ENCODE measurements at places on chromosomes 3 and 15. TPM values are rescaled to one million over a fixed set of nuclear protein-coding genes. Genes with fewer than 3 reads are reported as not detected.

- DNase-seq, result no peak
These were observed 124.6 kb downstream of the AKAP13 start for GRCh38 chr15:85504749-85505676.

DNA sequence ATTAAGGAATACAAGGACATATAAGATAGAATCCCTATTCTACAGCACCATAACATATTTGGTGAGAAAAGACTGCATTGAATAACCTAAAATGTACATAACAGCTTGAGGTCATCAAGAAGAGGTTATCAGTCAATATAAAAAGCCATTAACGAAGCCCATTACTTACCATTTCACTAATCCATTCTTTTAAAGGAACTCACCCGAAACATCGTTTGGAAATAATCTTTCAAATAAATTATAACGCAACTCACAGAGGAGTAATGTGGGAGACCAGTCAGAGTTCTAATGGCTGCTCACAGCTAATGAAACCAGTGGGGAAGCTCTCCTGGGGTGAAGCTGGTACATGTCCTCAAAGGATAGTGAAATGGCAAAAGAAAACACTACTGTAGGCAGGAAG lies 188.4 kb downstream of the TBC1D5 start:
- DNase-seq, result no peak

DNA sequence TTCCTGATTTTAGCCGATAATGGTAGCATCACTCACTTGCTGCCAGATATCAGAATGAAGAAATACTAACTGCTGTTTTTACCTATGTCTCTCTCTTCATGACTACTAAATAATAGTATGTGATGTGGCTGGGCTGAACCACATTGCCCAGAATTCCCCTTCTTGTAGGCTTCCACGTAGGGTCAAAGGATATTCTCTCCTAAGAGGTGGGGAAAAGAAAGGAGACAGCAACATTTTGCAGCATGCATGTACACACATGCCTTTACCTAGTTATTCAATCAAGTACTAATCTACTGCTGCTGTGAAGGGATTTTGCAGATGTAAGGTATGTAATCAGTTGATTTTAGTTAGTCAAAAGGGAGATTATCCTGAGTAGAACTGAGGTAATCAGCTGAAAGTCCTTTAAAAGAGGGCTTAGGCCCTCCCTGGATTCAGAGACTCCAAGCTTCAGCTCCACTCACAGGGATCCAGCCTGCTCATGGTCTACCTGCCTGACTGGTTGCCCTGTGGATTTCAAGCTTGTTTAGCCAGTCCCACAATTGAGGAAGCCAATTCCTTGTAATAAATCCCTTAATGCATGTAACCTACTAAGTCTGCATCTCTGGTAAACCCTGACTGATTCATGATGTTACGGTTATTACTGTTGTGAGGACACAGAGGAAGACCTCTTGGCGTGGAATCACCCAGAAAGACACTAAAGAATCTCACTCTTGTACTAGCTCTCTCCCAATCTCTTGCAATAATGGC lies 20.4 kb downstream of the PLD1 start:
- no peak for DNase-seq

DNA sequence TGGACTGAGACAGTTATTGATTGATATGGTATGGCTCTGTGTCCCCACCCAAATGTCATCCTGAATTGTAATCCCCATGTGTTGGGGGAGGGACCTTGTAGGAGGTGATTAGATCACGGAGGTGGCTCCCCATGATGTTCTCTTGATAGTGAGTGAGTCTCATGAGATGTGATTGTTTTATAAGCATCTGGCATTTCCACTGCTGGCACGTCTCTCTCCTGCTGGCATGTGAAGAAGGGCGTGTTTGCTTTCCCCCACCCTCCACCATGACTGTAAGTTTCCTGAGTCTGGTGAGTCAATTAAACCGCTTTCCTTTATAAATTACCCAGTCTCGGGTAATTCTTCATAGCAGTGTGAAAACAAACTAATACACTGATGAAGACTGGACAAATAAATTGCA lies 105.6 kb upstream of the MELTF start:
- no peak for DNase-seq

DNA sequence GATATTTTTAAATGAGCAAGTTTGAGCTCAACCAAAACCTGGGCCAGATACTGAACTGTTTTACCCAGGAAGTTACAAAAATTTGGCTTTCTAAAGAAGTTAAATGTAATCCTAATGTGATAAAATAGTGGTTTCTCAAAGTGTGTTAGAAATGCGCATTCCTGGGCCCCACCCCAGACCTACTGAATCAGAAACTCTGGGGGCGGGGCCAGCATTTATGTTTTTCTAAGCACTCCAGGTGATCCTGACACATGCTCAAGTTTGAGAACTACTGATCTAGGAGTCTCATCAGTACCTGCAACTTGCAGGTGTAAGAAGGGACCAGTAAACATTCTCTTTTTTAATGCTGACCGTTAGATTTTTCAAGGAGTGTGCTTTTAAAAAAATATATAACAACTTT lies 190.6 kb downstream of the VPS13C start:
- DNase-seq, result no peak

DNA sequence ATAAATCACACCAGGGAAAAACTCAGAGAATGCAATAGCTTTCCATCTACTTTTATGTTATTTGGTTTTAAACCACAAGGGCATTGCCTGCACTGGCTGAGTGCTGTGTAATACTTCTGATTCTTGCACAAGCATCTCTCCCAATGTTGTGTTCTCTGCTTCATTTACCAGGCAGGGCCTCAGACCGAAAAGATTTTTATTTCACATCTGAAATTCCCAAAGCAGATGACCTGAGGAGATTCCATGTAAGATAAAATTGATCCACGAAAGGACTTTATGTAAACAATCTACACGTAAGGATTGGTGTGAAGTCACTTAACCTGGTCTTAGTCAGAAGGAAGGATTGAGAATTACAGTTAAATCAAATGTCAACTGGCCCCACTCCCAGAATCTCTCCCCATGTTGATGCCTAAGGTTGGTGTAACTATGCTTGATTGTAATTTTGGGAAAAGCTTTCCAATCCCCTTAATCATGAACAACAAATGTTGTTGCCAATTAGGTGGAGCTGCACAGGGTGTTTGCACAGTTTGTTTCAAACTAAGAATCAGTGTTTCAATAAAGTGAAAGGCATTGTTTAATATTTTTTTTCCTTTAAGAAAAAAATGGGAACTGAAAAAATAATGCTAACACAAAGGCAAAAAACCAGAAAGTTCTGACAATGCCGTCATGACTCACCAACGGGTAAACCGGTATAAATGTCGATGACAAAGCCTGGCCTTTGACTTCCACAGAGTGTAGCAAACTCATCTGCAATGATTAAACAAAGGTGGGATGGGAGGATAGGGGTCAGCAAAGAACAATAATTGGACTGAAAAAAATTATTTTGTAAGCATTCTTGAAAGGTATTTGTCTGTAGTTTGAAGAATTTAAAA lies 128.6 kb downstream of the DUT start:
- no peak for DNase-seq

Gene FBXL22
- total RNA-seq, result 0.52 TPM

DNA sequence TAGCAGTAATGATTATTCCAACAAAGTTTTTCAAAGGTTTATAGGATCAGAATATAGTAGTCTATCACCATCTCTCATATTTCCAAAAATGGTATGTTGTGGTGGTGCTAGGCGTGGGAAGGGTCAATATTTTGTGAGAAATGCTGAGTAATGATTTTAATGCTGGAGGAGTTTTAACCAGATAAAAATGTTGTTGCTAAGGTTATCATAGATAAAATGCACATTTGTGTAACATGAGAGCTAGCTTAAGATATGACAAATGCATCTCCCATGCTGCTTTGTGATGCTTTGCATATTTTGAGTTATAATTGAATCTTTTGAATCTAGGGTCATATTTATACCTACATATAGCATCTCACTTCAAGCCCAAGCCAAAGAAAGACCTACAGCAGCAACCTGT lies 103.9 kb upstream of the ROBO1 start:
- DNase-seq, result no peak

GRCh38 chr3:66812136-66812535 lies 186.0 kb upstream of the KBTBD8 start:
- DNase-seq, result no peak

GRCh38 chr3:55623786-55624185 lies 136.7 kb upstream of the WNT5A start:
- DNase-seq, result no peak

Gene CNTN6
- not detected for total RNA-seq

Measured in H9 (cell line).